ENCODE measurements at places on chromosomes 6 and 20.

- DNase-seq, result no peak
These were observed 78.2 kb upstream of the ARID1B start for GRCh38 chr6:156699017-156699421.

DNA sequence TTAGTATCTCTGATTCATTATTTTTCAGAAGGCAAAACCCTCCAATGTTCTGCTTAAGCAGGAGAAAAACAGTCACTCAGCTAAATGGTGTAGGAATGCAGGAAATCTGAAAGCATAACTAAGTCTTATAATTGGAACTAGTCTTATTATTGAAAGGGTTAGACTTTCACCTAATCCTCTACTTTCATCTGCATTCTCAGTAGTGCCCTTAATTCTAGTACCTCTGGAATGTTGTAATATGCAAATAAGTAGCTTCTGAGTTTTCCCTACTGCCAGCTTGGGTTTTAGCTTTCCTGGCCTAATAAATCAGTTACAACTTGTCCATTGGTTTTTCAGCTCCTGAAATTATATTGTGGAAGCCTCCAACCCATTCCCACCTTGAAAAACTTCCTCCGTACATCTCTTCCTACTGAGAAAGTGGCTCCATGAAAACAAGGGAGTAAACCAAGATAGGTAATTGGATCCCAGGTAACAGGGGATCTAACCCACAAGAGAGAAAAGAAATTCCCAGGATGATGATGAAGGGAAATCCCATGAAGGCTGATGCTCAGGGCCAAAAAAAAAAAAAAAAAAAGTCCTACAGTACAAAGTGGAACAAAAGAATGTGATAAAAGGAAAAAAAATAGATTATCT, 147.0 kb downstream of the TBC1D32 start:
- DNase-seq, result no peak

DNA sequence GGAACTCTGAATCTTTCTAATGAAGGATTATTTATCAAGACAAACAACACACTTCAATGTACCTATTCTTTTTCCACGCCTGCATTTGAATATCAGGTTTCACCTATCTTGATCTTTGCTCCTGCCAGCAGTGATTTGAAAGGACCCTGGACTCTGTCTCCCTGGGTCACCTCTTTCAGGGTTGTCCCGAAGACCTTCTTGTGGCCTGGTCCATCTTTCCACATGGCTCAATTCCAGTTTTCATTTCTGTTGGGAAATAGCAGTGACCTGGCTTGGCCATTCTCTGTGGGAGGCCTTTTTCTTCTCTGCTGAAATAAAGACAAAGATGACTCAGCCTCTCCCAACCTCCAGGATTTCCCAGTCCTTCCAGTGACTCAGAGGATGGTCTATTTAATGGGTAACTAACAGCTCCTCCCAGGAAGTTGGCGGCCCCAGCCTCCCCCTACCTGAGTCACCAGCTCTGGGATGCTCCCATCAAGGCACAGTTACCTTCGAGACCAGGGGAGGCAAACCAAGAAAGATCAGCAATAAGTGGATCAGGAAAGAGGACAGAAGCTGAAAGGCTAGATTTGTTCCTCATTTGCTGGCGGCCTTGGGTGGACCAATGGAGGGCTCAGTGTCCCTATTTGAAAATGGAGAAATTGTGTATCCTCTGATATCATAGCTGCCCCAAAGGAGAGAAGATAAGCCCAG, 120.2 kb upstream of the RNF24 start:
- DNase-seq, result no peak

DNA sequence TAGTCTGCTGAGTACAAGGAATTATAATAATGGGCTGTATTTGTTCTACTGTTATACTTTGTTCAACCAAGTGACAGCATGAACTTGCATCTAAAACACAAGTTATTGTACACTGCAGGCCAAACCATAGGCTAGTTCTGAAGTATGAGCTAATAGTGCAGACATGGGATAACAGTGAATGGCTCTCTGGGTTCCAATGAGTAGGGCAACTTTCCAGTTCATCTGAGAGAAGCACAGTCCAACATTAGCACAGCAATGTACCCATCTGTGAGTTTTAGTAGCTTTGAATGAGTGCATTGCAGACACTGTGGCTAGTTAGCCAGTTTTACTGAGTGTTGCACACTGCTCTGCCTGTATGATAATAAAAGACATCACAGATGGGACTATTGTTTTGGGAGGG, 56.5 kb upstream of the FUT9 start:
- DNase-seq, result no peak

DNA sequence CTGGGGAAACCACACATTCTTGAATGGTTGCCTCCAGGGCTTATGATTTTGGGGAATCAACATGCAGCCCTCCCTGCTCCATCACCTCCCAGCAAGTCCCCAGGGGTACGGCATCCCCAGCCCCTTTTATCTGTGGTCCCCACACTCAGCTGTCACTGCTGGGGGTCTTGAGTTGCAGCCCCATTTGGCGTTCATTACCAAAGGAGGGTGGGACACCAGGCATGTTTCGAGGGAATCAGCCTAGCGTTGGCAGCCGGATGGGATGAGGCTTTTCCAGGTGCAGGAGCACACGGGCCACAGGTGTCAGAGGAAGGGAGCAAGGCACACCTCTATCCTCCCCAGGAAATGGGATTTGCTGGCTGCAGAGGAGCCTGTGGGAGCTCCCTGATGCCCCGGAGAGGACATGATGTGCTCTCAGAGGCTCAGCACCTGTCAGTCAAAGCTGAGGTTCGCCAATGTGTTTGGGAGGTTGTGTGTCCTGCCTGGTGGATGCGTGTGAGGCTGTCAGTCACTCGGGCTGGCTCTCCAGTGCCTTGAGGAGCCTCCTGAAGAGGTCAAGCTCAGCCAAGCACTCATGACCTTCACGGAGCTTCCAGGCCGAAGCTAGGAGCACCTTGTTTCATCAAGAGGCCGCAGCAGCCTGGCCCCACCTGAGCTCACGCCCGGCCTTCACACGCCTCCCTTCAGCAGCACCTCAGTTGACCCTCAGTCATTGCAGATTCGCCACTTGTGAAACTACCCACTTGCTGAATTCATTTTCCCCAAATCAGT, 95.0 kb downstream of the ERMARD start:
- no peak for DNase-seq

GRCh38 chr6:169092375-169092774, 161.3 kb downstream of the THBS2 start:
- DNase-seq, result no peak

DNA sequence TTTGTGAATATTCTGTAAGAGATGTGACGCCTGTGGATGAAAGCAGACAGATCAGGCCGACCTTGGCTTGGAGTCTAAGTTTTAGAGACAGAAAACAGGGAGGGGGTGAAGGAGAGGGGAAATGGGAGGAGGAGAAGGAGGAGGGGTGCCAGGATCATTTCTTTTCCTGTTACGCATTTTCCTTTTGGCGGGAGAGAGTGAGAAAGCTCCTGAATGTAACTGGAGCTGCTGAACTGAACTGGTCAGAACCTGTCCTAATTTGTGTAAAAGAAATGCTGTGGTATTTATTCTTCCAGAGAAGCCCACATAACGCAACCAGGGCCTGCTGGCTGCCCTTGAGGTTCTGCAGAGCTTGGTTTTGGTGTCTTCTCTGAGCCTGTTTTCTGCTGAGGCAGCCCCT, 41.9 kb downstream of the UTRN start:
- DNase-seq, result no peak

DNA sequence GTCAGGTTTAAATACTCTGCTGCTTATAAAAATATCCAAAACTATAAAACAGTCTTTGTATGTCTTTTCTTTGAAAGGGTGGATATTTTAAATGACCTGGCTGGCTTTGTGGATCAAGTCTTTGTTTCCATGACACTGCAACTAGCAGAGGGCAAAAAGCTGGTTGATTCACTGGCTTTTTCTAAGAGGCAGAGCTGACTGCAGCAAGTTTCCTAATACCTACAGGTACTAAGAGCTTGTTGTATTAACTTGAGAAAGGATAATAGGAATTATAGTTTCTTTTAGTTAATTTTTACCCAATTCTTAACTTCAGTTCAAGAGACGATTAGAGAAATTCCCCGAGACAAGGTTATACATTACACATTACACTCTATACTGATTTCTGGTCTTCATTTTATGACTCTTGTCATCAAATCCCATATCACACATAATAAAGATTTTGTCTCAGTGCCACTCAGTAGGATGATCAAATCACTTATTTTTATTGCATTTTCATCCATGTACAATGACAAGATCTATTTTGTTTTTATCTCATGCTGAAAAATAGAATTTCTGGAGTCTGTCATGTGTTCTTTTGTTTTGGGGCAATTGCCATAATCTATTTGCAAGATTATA, 120.1 kb upstream of the RIMS1 start:
- DNase-seq, result no peak

- no peak for DNase-seq
These were observed 55.5 kb downstream of the ARID1B start for GRCh38 chr6:156832669-156833068.

- no peak for DNase-seq
These were observed 109.2 kb upstream of the ASF1A start for GRCh38 chr6:118784641-118785164.

DNA sequence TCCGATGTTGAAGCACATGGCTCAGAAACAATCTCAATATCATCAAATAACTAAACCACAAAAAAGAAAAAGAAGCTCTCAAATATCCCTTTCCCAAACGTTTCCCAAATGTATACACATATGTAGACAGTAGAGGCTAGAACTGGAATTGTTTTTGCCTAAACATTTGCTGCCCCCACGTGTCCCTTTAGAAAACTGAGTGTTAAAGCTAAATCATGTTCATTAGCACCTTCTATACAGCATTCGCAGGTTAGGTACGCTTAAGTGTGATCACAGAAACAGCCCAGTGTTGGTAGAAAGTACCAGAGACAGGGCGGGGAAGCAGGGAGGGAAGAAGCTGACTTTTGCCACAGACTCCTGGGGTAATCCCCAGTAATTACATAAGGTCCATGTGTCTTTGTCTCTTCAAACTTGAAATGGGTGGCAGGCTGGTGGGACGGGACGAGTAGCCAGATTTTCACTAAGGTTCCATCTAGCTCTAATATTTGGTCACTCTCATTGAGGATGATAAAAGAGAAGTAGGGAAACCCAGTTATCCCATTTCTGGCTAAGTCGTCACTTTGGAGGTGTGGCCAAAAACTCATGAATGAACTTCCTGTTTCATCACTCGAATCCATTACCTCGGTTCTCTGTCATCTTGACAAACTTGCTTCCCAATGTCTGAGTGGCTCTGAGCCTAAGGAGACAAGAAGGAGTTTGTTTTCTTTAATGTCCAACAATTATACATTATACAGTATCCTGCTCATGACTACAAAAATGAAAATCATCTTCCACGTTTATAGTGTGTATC, 15.0 kb upstream of the TFAP2A start:
- DNase-seq, result no peak

- no peak for DNase-seq
These were observed 500.8 kb downstream of the ADGRB3 start for GRCh38 chr6:69135927-69136326.

- no peak for DNase-seq
These were observed 40.4 kb downstream of the KIF25 start for GRCh38 chr6:168037856-168038255.

GRCh38 chr6:125259354-125259736, 42.4 kb downstream of the HDDC2 start:
- no peak for DNase-seq

- peak; percentile 20 for DNase-seq
These were observed 75.4 kb upstream of the ADGRB3 start for GRCh38 chr6:68559716-68560115.

GRCh38 chr6:46269447-46270229, 98.9 kb upstream of the ENPP5 start:
- no peak for DNase-seq

GRCh38 chr6:134723081-134723871, 226.6 kb downstream of the ALDH8A1 start:
- DNase-seq, result no peak

- DNase-seq, result peak; percentile 44
These were observed 112.8 kb upstream of the JARID2 start for GRCh38 chr6:15132854-15133670.

DNA sequence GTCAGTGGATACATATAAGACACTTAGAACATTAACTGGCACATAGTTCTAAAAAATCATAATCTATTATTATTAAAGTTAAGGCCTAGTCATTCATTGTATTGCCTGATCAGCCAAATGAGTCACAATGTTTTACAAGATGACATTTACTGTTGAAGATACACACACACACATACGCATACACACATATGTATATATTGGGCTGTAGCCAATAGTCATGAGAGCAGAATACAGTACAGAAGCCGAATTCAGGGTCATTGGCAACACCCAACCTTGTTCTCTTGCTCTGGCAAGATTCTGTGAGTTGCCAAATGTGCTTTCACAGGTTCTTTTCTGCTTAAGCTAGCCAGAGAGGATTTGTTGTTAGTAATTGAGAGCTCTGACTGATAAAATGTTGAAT, 922.8 kb upstream of the MAP3K7 start:
- no peak for DNase-seq

- no peak for DNase-seq
These were observed 581.1 kb upstream of the CITED2 start for GRCh38 chr6:139955366-139956155.

DNA sequence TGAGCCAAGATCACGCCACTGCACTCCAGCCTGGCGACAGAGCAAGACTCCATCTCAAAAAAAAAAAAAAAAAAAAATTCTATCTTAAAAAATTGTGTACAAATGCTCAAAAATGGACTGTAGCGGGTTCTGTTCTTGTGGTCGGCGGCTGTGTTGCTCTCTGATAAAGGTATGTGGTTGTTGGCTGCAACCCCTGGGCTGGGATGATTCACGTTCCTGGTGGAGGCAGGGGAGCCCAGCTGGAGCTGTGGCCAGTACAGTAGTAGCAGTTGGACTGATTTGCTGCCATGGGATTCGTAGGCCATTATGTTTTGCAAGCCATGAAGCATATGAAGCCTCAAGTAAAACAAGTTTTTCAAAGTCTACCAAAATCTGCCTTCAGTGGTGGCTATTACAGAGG, 22.3 kb downstream of the MDN1 start:
- DNase-seq, result no peak

DNA sequence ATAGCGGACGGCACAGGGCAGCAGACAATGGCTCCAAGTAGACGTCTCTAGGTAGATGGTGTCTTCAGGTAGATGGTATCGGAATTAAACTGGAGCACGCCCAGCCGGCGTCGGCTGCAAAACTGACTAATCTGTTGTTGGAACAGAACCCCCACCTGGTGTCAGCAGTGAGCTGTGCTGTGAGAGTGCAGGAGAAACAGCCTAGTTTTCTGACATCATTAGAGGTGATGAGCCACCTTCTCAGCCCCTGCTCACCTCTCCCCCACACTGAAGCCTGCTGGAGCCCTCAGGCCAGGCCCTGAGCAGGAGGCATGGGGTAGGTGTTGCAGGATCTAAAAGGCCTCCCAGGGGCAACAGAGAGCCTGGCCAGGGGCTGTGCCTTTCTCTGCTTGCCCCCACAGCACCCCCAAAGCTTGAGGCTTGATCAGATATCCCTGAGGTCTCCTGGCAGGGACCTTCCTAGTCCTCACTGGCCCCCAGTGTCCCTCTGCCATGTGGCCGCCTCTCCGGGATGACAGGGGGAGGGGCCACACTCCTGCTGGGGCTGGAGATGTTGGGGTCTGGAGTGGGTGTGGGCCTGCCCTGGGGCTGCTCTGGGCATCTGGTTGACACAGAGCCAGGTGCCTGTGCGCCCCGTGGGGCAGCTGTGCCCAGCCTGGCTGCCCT, 6.9 kb upstream of the HELZ2 start:
- no peak for DNase-seq

- no peak for DNase-seq
These were observed 912.2 kb upstream of the ADGRB3 start for GRCh38 chr6:67722861-67723261.

All from NCI-H524 treated with DMSO at 0.1 percent for 48 hours (cell line).